ENCODE measurements at places on chromosomes 7 and 10.

- DNase-seq = no peak
These were observed 3.7 kb upstream of the CAV1 start for GRCh38 chr7:116521046-116521664.

DNA sequence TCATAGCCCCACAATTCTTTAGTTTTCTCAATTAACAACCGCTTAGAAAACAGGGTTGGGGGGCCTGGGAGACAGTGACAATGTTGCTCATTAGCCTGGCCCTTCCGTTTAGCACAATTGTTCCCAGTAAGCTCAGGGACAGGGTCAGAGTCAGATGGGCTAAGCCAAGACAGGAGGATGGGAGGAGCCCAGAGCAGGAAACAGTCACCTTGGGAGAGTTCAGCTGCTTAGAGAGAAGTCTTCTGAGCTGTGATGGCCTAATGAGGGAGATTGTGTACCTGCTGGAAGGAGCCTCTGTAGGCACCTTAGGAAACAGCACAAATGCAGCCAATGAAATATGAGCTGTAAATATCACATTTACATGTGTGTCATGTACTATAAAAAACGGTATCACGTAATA is 35.9 kb downstream of the SVOPL start:
- DNase-seq = no peak

GRCh38 chr10:23910291-23910690 is 298.6 kb upstream of the KIAA1217 start:
- DNase-seq = no peak

DNA sequence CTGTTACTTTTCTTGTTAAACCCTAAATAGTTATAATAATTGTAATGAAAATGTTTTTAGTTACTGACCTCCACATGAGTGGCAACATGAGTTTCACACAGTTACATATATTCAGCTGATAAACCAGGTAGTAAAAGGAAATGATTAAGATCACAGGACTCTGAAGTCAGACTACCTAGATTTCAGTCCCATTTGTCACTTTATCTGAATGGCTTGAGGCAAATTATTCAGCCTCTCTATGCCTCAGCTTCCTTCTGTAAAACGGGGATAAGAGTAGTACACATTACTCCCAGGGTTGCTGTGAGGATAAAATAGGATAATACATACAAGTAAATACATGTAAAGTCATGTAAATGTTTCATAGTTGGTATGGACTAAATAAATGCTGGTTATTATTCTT is 254.3 kb upstream of the LRRTM3 start:
- DNase-seq = no peak

- DNase-seq = no peak
These were observed 4.5 kb downstream of the FBXW4 start for GRCh38 chr10:101690461-101690860.

- DNase-seq = no peak
These were observed 36.6 kb downstream of the SBDS start for GRCh38 chr7:66958538-66959350.

Data from activated T-cell treated with anti-CD3 and anti-CD28 coated beads for 1 hour (primary cell).